ENCODE measurements at places on chromosomes 16 and 17.

GRCh38 chr17:27224526-27225315 lies 69.2 kb upstream of the WSB1 start:
- DNase-seq, result no peak

DNA sequence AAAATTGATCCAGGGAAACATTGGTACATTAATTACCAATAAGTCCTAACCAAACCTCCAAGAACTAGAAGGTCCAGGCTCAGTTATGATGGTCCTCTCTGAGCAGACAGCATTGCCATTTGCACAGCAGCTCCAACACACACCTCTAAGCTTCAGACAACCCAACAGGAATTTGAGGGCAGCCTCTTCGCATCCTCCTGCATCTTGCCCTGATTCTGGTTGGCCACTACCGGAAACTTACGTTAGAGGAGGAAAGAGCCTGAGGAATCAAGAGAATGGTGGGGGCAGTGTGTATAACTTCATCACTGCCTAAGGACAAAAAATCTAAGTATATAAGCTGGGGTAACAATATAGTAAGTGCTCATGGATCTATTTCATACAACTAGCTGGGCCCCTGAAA lies 15.7 kb downstream of the FAM117A start:
- no peak for DNase-seq

DNA sequence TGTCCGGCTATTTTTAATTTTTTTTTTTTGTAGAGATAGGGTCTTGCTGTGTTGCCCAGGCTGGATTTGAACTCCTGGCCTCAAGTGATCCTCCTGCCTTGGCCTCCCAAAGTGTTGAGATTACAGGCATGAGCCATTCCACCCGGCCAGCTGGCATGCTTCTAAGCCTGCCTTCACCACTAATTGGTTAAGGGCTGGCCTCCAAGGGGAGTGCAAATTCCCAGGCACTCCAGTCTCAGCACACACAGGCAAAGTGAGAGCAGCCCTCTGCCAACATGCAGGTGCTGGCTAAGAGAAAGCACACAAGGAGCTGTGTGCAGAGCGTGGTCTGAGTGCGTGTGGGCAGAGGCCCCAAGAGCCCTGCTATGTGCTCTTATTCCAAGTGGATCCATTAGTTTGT lies 149.8 kb upstream of the HS3ST2 start:
- no peak for DNase-seq

- DNase-seq, result no peak
Observed at GRCh38 chr17:27577121-27577761, 53.7 kb upstream of the LGALS9 start.

- DNase-seq, result no peak
Observed at GRCh38 chr16:79309606-79310005, 290.9 kb downstream of the MAF start.

DNA sequence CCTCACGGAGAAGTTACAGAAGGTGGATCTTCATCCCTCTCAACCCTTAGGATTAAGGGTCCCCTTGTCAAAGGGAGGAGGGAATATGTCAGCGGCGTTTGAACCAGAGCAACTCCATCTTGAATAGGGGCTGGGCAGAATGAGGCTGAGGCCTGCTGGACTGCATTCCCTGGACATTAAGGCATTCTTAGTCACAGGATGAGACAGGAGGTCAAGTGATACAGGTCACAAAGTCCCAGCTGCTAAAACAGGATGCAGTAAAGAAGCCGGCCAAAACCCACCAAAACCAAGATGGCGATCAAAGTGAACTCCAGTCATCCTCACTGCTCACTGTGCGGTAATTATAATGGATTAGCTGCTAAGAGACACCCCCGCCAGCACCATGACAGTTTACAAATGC lies 36.7 kb downstream of the RBFOX3 start:
- DNase-seq, result no peak

DNA sequence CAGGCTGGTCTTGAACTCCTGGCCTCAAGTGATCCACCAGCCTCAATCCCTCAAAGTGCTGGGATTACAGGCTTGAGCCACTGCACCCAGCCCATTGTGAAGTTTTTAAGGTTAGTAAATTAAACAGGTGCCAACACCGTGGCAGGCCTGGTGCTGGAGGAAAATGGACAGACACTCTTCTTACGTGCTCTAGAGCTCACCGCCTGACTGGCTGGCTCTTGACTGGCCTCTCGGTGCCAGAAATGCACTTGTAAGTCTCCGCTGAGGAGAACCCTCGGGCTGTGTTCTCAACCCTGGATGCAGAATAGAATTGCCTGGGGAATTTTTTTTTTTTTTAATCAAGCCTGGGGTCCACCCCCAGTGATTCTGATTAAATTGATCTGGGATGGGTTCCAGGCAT lies 10.3 kb upstream of the HAS3 start:
- no peak for DNase-seq

DNA sequence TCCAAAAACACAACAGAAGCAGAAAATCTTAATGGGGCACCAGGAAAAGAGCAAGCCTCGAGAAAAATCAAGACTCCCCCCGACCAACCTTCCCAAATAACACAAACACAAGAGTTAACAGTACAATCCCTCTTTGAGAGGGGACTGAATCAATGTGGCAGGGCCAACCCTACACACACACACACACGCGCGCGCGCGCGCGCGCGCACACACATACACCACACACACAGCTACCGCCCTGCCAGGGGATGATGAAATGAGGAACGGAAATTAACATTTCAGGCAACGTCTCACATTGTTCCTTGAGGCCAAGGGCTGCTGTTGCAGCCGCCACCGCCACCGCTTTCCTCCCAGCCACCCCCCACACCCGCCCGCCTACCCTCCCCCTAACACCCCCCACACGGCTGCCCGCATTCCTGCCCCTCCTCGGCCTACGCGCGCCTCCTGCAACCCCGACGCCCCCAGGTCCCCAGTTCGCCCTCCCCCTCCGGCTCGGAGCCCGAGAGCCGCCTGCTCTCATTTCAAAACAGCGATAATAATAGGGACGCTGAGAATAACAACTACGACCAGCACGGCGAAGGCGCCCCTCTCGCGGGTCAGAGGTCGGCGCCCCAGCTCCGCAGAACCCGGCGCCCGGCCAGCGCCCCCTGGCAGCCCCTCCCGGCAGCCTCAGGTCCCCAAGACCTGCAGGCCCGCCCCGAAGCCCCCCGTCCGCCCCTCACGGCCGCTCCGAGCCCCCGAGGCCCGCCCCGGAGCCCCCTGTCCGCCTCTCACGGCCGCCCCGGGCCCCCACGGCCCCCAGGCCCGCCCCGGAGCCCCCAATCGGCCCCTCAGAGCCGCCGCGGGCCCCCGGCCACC lies 1.1 kb downstream of the ANKRD11 start:
- DNase-seq, result peak; percentile 87

GRCh38 chr16:181565-182021 lies 1.3 kb downstream of the HBQ1 start:
- DNase-seq, result no peak

DNA sequence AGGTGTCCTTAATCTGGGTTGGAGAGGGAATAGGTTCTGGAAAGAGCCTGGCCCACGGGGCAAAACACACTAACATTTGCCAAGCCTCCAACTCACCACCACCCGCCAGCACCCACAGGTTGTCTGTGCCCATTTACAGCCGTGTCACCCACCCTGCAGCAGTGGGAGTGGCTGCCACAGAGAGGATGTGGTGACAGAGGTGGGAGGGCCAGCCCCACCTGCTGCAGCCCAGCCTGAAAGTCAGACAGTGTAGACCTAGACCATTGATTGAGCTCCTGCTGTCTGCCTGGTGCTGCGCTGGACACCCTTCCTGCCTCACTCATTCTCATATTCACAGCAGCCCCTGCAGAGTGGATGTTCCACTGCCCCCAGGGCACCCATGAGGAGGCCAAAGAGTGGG lies 44.7 kb downstream of the IL21R start:
- DNase-seq, result peak; percentile 78

DNA sequence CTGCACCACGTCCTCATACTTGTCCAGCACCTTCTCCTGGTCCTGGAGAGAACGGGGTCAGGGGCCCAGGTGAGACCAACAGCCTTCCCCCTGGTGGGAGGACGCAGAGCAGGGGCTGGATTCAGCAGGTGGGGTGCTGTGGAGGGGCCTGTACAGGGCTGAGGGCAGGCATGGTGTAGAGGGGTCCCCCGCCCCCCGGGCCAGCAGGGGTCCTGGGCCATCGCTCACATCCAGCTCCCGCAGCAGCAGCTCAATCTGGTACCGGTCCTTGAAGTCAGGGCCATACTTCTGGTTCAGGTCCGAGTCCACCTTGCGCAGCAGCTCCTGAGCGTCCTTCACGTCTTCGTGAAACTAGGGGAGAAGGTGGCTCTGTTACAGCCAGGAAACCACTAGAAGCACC lies 41.6 kb downstream of the PPL start:
- DNase-seq, result no peak

DNA sequence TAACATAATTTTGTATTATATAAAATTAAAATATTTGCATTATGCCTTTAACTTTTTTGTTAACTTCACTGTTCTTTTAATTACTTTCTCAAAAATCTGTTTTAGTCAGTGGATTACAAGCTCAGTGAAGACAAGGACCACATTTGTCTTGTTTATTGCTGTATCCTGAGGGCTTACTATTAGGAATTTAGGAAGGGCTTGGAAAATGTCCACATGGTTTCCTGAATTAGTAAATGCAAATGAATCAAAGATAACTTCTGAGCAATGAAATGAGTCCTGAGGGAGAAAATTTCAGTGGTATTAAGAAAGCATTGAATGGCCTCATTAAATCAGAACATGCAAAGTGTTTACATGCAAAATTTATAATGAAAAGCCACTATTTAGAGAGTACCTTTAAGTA lies 1293.2 kb upstream of the GOT2 start:
- DNase-seq, result no peak

DNA sequence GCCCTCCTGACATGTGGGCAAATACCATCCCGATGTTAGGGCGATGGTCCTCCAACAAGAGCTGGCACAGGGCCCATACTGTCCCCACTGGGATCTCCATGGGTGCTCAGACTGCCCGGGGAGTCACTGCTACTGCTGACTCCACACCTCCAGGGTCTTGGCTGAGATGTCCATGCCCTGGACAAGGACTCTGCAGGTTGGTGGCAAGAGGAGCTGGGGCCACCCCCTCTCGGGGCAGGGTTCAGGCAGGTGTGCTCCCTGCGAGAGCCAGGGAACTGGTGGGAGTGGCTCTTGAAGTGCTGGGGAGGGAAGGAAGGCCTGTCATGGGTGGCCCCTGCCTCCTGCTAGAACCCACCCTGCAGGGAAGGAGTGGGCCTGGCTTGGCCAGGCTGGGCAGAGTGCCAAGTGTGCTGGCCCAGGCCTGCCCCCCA lies 6.4 kb downstream of the CASKIN2 start:
- no peak for DNase-seq

GRCh38 chr17:30436729-30437128 lies 40.5 kb upstream of the GOSR1 start:
- no peak for DNase-seq

DNA sequence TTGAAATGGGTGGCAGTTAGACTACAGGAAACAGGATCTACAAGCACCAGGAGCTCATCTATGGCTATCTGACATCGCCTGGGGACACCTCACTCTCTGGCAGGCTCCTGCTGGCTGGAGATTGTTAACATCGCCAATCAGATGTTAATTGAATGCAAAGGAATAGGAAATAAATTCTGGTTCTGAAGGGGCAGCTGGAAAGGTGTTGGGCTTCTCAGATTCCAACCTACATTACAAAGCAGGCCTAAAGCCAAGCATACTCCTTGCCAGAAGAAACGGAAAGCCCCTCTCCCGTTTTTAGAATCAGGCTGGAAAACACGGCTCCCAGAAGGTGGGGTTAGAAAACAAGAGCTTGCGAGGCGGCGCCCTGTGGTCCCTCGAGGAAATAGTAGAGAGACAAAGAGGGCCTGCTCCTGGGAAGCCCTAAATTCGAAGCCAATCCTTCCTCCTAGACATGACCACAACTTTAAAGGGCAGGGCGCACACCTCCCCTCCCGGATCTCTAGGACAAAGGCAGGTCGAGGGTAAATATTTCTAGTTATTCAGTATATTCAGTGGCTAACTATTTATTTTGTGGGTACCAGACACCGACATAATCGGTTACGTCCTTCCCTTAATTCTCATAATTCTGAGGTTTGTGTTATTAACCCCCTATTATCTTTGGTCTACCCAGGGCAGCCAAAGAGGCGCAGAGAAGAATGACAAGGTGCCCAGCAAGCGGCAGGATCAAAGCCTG lies 763 bp upstream of the TOM1L1 start:
- DNase-seq, result no peak

DNA sequence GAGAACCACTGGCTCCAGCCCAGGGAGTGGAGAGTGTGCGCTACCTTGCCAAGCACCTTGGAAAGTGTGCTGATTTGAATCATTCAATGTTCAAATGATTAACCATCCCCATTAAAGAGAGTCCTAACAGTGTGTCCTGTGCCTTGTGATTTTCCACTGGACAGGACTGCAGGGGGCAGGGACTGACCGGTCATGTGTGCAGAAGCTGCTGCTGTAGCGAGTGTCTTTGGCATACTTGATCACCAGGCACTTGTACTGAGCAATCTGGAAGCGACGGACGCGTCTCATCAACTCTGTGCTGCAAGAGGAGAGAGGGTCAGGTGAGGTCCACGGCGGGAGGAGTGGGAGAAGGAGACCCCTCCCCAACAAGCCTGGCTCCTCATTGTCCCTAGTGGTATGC lies 2.0 kb downstream of the TK1 start:
- DNase-seq, result no peak

- DNase-seq, result no peak
Observed at GRCh38 chr17:58246104-58246740, 7.8 kb downstream of the LPO start.

DNA sequence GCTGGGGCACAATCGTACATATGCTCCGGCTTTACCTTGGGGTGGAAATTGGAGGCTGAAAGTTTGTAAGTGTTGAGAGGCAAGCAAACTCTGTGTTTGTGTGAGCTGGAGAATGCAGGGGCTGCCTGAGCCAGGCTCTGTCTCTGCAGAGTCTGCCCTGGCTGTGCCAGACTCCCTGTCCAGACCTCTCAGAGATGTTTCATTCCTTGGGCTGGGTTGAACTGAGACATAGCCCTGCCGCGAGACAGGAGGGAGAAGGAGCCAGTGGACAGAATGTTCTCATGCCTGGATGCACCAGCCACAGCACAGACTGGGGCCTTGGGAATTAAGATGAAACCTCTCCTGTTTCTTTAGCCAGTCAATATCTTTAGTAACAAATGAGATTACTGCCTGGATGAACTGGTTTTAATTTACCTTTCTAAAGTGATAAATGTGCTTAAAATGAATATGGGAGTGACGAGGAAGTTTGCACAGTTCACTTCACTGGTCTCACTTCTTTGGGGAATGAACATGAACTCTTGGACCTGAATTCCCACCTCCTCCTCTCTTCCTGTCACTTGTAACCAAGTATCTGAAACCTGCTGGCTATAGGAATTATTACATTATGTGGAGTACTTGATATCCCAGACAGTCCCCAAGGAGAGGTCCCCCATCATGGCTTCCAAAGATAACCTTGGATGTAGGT lies 40.1 kb downstream of the YPEL2 start:
- no peak for DNase-seq

DNA sequence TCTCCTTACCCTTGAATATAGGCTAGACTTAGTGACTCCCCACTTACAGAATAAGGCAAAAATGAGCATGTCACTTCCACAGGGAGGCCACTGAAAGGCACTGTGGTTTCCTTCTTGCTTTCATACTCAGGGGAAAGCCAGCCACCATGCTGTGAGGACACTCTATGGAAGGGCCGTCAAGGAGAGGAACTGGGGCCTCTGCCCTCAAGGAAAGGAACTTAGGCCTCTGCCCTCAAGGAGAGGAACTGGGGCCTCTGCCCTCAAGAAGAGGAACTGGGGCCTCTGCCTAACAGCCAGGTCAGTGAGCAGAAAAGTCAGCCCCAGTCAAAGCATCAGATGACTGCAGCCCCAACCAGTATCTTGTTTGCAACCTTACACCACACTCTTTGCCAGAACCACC lies 30.1 kb downstream of the VPS35 start:
- DNase-seq, result no peak

GRCh38 chr17:82400830-82401229 lies 17.3 kb upstream of the HEXD start:
- DNase-seq, result peak; percentile 26

GRCh38 chr17:65433592-65433991 lies 127.9 kb downstream of the AXIN2 start:
- DNase-seq, result no peak

All from activated CD4-positive, alpha-beta T cell treated with anti-CD3 and anti-CD28 coated beads for 4 hours (primary cell).